ENCODE measurements at places on chromosomes 5 and 9. TPM values are rescaled to one million over a fixed set of nuclear protein-coding genes. Genes with fewer than 3 reads are reported as not detected.

Gene NTRK2
- total RNA-seq = not detected

Gene NCBP1
- 64.8 TPM for total RNA-seq

Gene HTR4
- 0.26 TPM for total RNA-seq

Gene TMOD1
- total RNA-seq = not detected

Gene GABRP
- total RNA-seq = 0.06 TPM

Gene FOXD4
- total RNA-seq = 0.52 TPM

Gene KCNMB1
- not detected for total RNA-seq

Gene FCN1
- not detected for total RNA-seq

Gene SMC2
- total RNA-seq = 43.9 TPM

Gene SLC22A4
- 5.6 TPM for total RNA-seq

Gene ENG
- total RNA-seq = 47.5 TPM

Gene FRMD3
- total RNA-seq = 19.3 TPM

Gene CCL21
- not detected for total RNA-seq

Gene INSL6
- not detected for total RNA-seq

Gene FAM163B
- not detected for total RNA-seq

Gene EIF4E1B
- total RNA-seq = not detected

Gene C8G
- not detected for total RNA-seq

Gene SCGB3A1
- not detected for total RNA-seq

Gene TSC1
- 27.4 TPM for total RNA-seq

Gene PLAC8L1
- total RNA-seq = not detected

Gene GARIN3
- total RNA-seq = not detected

Gene WWC1
- total RNA-seq = 0.96 TPM

Gene WDR38
- total RNA-seq = not detected

Gene HAVCR1
- total RNA-seq = not detected

Gene DOCK2
- total RNA-seq = 6.1 TPM

Gene FOXD4L5
- total RNA-seq = 0.06 TPM

Gene SPINK14
- total RNA-seq = not detected

Gene S1PR3
- 3.2 TPM for total RNA-seq

Gene BHMT
- total RNA-seq = not detected

Gene CAMK2A
- total RNA-seq = 2.1 TPM

Gene TRAF1
- 0.90 TPM for total RNA-seq

Gene GRM6
- not detected for total RNA-seq
